ENCODE measurements at places on chromosomes 4 and X. TPM values are rescaled to one million over a fixed set of nuclear protein-coding genes. Genes with fewer than 3 reads are reported as not detected.

DNA sequence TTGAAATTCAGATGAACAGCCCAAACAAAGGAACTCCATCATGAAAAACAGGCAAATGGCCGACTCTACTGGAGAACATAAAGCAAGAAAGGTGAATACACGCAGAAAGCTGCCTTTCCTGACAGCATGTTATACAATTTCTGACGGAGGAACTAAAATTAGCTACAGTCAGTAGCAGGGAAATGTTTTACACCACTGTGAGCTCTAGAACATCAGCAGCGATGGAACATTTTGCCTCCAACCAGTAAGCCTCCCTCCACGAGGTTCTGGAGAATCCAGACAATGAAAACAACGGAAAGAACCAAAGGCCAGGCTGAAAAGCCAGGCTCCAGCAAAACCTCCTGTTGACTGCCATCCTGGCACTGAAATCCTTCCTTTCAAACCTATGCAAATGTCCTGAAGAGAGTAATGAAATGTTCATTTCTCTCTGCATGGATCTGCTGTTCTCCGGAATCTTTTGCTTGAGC lies 78.9 kb downstream of the IRF2 start:
- no peak for DNase-seq

- DNase-seq: no peak
These were observed 1847.5 kb upstream of the IGFBP7 start for GRCh38 chr4:58957711-58958110.

GRCh38 chr4:173449380-173449717 lies 50.4 kb upstream of the SCRG1 start:
- no peak for DNase-seq

DNA sequence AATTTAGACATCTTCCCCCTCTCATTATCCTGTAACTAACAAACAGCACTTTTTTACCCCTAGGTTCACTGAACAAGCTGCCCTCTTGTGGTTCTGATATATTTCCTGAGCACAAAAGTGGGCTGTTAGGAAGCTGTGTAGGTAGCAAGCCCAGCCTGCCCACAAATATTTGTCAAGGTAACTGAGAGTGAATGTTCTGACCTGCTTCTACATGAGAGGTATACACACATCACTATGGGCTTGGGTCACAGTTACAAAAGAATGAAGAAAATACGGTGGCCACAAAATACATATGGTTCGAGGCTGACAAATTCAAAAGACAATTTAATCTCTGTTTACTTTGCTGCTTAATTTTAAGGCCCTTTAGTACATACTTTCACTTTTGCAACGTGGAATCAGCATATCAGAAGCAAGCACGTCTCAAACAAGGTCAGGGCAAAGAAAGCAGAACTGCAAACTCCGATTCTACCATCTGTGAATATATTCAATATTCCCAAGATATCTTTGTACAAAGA lies 78.7 kb downstream of the RBM47 start:
- DNase-seq: no peak

- peak; percentile 55 for DNase-seq
These were observed 586.0 kb upstream of the AADAT start for GRCh38 chr4:170675568-170676262.

DNA sequence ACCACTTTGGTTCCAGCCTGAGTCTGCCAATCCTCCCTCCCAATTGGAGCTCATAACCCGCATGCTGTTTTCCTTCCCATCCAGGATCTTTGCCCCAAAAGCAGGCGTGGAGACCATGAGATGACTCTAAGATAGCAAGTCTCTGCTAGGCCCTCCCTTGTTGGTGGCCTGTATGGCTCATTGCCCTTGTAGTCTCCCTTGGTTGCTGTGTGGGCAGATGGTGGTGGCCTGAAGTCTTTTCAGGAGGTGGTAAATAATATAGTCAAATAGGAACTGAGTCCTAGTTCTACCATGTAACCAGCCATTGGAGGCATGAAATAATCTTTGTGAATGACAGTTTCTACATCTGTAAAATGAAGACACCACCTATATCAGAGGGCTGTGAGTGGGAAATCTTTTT lies 1.2 kb downstream of the ATP6AP1 start:
- DNase-seq: no peak

DNA sequence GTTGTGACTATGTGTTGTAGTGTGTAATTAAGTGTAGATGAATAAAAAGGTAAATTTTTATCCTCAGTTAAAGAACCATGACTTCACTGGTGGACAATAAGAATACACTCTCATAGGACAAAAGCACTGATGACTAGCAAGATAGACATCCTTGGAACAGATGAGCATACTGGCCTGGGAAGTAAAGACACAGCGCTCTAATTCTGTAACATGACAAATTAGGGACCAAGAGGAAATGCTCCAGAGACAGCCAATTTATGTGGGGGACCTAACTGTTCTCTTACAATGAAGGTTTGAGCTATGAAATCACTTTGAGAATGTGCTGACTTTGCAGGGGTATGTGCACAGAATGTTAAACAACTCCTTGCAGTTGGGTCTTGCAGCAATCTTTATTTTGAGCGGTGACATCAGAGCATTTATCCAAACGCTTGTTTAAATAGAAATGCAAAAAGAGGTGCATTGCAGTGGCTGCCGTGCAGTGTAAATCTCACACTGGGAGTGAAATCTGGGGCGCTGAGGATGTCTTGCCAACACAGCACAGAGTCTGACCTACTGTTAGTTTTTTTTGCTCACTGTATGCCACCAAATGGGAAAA lies 109.3 kb downstream of the MAGEC2 start:
- no peak for DNase-seq

- peak; percentile 32 for DNase-seq
These were observed 275.9 kb downstream of the ARHGAP10 start for GRCh38 chr4:148007792-148008191.

- DNase-seq: no peak
These were observed 148.2 kb downstream of the RASL11B start for GRCh38 chr4:53010318-53010717.

DNA sequence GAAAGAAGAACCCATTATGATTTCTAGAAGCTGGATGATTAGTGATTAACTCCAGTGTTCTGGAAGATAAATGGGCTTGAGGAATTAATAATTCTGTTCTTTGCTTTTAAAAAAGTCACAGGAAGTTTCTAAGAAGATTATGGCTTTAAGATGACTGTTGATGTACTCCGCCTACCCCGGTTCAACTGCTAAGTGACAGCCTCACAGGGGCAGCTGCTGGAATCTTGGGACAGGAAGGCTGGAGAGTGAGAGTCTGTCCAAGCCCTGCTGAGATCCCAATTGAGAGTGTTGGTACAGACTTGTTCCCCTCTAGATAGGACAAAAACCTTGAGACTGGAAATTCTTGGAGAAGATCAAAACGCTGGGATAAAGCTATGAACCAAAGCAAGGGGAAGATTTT lies 37.3 kb downstream of the NPY1R start:
- no peak for DNase-seq

- DNase-seq: peak; percentile 23
These were observed 19.1 kb downstream of the PRIMPOL start for GRCh38 chr4:184668511-184669114.

GRCh38 chr4:8593264-8594096 lies 915 bp downstream of the CPZ start:
- no peak for DNase-seq

GRCh38 chr4:124253080-124253479 lies 459.5 kb downstream of the ANKRD50 start:
- no peak for DNase-seq

DNA sequence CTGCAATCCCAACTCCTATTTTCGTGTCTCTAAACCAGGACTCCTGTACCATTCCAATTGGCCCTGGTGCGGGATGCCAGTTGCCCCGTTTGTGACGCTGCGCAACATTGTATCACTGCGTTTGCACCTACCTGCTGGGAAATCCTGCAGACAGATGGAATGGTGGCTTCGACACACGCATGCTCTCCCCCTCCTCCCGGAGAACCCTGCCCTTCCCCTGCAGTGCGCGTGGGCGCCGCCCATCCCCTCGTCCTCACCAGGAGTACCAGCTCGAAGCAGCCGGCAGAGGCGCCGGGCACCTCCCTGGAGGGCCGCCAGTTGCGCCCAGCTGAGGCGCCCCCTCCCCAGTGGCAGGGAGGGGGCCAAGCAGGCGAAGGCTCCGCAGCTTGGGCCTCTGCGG lies 1.4 kb downstream of the DGKK start:
- no peak for DNase-seq

- DNase-seq: no peak
These were observed 83.6 kb downstream of the JAKMIP1 start for GRCh38 chr4:6116696-6117285.

- DNase-seq: peak; percentile 35
These were observed 5.5 kb upstream of the TMEM255A start for GRCh38 chrX:120316587-120317283.

- DNase-seq: no peak
These were observed 70.2 kb upstream of the PLS3 start for GRCh38 chrX:115490814-115491213.

DNA sequence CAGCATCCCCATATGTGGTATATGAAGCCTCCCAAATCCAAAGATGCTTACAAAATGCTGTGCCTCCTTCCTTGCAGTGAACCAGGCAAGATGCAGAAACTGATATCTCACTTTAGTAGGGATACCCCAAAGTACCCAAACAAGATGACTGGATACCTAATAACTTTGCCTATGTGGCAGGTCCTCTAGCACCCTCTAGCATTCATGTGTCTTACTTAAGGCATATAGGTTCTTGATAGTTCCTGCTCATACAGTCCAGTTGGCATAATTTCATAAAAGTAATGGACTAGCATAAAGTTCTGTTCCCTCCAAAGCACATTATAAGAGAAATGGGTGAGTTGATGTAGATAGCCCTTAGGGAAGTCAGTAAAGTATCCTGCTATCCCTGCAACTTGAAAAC lies 36.8 kb upstream of the SPP1 start:
- no peak for DNase-seq

DNA sequence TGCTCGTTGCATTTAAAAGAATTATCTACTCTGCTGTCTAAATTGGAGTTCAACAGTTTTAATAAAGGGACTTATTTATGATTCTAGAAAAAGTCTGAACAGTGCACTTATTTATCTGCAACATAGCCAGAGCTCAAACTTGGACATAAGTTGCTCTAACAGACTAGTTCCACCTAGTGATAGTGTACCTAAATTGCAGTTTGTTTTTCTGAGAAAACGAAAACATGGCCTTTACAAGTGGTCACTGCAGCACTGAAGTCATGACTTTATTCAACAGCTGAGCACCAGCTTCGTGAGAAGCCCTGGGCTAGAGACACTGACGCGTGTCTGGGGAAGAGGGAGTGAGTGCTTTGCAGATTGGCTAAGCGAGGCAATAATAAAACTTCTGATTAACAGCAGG lies 77.3 kb upstream of the IGSF1 start:
- no peak for DNase-seq

DNA sequence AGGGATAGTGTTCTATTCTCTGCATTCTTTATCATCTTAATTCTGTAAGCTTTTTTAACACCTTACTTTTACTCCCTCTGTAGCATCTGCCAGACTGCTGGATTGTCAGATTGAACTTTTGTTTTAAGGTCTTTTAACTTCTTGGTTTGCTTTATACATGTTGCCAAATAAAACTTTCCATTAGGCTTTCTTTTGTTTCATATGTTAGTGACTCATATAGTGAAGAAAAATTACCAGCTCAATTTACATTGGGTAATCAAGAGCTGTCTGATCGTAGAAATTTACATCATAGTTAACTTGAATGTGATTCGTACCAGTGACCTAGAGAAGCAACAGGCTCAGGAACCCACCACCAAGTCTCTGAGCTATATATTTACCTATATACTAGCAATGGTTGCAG lies 28.5 kb upstream of the KLHL4 start:
- DNase-seq: no peak

Gene PCSK1N
- 16.5 TPM for total RNA-seq

Gene PAGE1
- total RNA-seq: not detected

Gene IL9R
- 0.14 TPM for total RNA-seq

Gene FAT4
- total RNA-seq: 3.2 TPM

Gene BEX5
- total RNA-seq: not detected
